NCI-H187 (cell line): ENCODE measurements at places on chromosomes 3 and 15.

GRCh38 chr3:168138421-168138820, 42.7 kb upstream of the GOLIM4 start:
- no peak for DNase-seq

- no peak for DNase-seq
Observed at GRCh38 chr3:151426341-151426657, 34.6 kb downstream of the IGSF10 start.

DNA sequence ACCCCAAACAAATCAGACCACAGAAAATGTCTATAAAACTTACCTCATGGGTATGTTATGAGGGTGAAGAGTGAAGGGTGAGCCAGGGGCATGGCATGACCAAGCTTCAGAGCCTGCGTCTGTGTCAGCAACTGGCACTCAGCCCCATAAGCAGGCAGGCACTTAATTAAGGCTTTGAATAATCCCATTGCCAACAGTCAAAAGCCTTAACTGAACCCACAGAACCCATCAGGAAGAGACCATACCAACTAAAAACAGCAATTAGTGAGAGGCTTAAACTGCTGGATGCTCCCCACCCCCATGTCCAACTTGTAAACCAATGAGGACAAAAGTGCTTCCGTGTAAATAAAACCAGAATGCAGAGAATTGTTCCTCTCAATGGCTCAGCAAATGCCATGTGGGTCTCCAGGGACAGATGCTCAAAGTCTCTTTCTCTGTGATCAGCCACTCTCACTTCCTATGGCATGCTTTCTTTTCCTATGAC, 126.0 kb downstream of the MYLK start:
- peak; percentile 64 for DNase-seq

GRCh38 chr15:78950343-78950742, 5.5 kb upstream of the CTSH start:
- no peak for DNase-seq

- no peak for DNase-seq
Observed at GRCh38 chr3:19364148-19364547, 215.8 kb downstream of the KCNH8 start.
